ENCODE measurements at places on chromosomes 7 and 10. TPM values are rescaled to one million over a fixed set of nuclear protein-coding genes. Genes with fewer than 3 reads are reported as not detected.

SLC26A5 gene
- 0.09 TPM for polyA plus RNA-seq

MARVELD1 gene
- polyA plus RNA-seq = 32.9 TPM

SCART1 gene
- 2.3 TPM for polyA plus RNA-seq

PRTFDC1 gene
- 34.3 TPM for polyA plus RNA-seq

ADAM22 gene
- 5.9 TPM for polyA plus RNA-seq

RHEB gene
- 78.7 TPM for polyA plus RNA-seq

TMEM225B gene
- polyA plus RNA-seq = 1.3 TPM

FKBP6 gene
- 0.04 TPM for polyA plus RNA-seq

CAV2 gene
- polyA plus RNA-seq = 50.1 TPM

DNA sequence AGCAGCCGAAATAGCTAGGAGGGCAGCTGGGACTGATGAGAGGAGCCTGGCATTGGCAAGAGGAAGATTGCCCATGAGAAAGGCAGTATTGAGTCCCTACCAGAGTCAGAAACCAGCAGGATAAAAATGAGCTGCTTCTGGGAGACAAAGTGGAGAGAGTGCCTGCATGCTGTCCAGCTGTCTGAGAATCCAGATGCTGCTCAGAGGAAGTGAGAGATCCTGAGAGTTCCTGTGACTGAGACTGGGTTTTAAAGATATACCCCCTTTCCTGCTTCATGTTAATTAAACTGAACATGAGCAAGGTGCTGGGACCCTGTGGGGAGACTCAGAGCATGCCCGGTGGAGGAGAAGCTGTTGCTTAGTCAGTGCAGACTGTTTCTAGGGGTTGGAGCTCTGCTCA lies 107.5 kb downstream of the KIF20B start:
- no peak for DNase-seq

GRCh38 chr7:45211066-45211465 lies 53.5 kb downstream of the RAMP3 start:
- DNase-seq = no peak

DNA sequence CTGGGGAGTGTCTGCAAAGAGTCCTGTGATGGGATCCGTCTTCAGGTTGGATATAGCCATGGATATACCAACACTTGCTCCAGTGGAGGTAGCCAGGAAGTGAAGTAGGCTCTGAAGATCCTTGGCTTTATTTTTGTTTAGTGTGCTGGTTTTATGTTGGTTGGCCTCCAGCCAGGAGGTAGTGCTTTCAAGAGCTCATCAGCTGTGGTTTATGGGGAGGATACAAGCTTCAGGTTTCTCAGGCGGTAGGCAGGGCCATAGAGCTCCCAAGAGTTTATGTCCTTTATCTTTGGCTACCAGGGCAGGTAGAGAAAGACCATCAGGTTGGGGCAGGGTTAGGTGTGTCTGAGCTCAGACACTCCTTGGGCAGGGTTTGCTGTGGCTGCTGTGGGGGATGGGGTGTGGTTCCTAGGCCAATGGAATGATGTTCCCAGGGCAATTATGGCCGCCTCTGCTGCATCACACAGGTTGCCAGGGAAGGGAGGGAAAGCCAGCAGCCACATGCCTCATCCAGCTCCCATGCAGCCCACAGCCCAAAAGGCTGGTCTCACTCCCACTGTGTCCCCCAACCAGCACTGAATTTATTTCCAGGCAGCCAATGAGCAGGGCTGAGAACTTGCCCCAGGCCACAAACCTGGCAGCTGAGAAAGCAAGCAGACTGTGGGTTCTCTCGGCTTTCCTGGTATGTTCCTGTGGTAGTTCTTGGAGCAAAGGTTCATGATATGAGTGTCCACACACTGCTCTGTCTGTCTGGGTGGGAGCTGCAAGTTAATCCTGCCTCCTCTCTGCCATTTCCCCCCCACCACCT lies 67.0 kb upstream of the PRLHR start:
- no peak for DNase-seq

GRCh38 chr10:65798133-65798532 lies 1127.7 kb upstream of the LRRTM3 start:
- DNase-seq = peak; percentile 16

DNA sequence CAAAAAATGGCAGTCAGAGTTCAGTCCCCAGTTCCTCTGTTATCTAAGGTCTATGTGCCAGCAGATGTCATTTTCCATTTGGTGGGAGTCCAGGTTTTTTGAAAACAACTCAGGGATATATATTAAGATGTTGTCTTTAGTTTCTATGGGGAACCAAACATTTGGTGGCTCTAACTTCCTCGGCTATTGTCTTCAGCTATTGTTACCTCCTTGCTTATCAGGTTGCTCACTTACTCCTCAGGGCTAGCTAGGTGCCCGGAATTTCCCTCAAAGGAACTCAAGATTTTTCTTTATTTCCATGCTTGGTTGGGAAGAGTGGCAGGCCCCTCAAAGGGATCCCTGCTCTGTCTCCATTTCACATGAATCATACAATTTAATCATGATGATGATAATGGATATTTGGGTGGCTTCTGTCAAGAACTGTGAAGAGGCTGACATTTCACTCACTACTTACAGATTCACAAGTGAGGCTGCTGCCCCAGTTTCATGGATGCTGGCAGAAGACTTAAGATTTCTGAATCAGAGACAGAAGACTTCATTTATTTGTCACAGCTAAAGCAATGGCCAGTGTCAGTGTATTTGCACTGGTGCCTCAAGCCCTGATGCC lies 182.8 kb downstream of the PKD1L1 start:
- no peak for DNase-seq

DNA sequence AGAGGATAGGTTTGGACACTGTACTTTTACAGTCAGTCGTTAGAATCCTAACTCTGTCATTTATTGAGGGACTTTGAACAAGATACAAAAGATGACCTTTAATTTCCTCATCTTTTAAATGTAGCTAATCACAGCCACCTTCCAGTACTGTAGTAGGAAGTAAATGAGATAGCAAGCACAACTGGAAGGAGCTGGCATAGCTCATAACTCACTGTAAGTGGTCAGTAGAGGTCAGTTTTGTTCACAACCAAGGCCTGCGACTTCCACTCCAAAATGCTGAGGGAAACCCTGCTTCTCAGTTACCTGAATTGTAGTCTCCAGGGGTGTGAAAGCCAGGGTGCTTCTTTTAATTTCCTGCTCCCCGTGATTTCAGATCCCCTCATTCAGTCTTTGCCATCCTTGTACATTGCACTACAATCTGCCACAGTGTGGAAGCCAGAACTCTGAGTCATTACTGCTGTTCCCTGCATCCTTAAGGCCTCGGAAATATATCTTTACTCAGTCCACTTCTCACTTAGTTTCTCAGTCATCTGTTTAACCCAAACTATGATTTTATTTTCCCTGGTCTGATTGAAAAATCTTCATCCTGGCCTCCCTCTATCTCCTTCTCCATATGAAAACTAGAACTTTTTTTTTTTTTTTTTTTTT lies 361.2 kb downstream of the NRG3 start:
- DNase-seq = no peak

- peak; percentile 6 for DNase-seq
Measured at GRCh38 chr7:33190688-33191304, 61.4 kb downstream of the BBS9 start.

DNA sequence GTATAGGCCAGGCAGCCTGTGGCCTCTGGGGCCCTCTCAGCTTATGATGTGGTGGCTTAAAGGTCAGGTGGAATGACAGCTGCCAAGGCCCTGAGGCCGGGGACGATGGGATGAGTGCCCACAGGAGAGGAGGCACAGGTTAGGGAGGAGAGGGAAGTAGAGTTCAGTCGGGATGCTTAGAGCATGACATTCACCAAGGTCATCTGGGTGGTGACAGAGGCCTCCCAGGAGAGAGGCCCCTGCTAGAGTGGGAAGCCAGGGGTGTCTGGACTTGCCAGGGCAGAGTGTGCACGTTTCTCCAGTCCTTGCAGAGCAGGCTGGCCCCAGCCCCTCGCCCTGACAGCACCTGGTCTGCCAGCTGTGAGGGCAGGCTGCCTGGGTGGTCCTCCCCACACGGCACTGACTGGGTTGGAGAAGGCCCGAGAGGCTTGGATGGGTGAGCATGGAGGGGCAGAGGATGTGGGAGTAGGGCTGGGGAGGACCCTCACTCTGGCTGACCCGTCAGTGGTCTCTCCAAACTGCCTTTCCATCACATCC lies 1.5 kb downstream of the CALHM1 start:
- DNase-seq = no peak

- no peak for DNase-seq
Measured at GRCh38 chr7:116211913-116212596, 1.7 kb downstream of the TES start.

GRCh38 chr7:49669285-49669684 lies 104.2 kb upstream of the VWC2 start:
- DNase-seq = no peak

GRCh38 chr10:51524041-51524440 lies 175.4 kb downstream of the CSTF2T start:
- DNase-seq = no peak

GRCh38 chr10:15705298-15705697 lies 14.4 kb downstream of the ITGA8 start:
- no peak for DNase-seq

- DNase-seq = no peak
Measured at GRCh38 chr10:125006921-125007426, 65.1 kb downstream of the ZRANB1 start.

DNA sequence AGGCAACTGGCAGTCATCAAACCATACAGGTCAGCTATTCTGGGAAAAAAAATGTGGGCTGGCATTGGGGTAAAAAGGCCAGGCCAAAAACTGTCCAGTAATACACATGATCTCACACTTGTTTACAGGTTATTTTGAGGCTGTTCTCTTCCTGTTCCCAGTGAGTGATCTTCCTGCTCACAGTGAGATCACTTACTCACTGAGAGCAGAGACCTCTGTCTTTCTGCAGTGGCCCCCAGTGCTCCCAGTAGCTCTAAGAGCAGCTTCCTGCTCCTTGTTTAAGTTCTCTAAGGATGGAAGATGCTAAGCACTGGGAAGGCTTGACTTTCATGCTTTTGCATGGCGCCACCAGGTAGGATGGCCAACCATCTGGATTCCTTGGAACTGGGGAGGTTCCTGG lies 93.5 kb upstream of the KIAA1217 start:
- DNase-seq = no peak

DNA sequence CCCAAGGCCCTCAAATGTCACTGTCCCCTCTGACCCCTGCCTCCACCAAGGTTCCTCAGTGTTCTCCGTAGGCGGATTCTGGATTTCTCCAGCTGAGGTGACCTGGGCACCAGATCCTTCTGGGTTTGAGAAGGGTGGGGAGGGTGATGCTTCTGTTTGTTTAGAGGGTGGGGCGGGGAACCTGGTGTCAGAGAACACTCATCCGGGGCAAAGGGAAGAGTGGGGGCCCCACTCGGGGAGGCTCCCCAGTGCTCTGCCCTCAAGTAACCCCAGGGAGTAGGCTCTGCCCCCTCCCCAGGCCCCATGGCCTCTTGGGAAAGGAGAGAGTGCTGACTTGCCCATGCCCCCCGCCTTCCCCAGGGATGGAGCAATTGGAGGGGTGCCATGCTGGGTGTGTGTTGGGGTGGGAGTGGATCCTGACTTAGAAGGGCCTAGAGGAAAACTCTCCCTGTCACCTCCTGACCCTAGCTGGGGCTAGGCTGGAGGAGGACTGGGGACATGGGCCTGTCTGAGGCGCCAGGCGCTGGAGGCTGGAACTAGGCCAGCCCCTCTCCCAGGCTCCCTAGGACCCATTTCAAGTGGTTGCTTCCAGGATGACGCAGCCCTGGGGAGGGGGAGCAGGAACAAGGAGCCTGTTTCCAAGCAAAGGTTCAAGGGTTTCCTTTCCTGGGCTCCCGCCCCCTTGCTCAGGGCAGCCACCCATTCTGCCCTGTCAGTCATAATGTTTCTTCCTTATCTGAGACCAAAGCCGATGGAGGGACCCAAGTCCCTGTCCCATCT lies 27.9 kb downstream of the KAZALD1 start:
- no peak for DNase-seq

GRCh38 chr10:759898-760477 lies 70.5 kb upstream of the DIP2C start:
- no peak for DNase-seq

- no peak for DNase-seq
Measured at GRCh38 chr7:149443523-149443922, 17.3 kb downstream of the ZNF777 start.

DNA sequence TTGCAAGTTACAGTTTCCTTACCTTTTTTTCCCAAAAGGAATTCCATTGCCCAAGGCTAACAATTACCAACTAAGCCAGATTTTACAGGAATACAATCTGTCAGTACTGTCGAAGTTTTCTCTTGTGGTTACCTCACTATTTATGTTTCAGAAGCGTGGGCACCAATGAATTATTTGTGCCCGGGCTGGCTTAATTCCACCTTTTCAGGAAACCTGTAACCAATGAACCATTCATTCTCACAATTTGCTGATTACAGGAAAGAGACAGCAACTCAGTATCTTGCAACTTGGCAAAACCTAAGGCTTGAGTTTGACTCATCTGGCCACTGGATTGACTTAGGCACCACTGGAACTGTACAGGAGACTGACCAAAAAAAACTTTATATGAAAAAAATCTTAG lies 485.6 kb downstream of the INHBA start:
- no peak for DNase-seq

- DNase-seq = no peak
Measured at GRCh38 chr10:74674927-74675326, 151.5 kb upstream of the KAT6B start.

DNA sequence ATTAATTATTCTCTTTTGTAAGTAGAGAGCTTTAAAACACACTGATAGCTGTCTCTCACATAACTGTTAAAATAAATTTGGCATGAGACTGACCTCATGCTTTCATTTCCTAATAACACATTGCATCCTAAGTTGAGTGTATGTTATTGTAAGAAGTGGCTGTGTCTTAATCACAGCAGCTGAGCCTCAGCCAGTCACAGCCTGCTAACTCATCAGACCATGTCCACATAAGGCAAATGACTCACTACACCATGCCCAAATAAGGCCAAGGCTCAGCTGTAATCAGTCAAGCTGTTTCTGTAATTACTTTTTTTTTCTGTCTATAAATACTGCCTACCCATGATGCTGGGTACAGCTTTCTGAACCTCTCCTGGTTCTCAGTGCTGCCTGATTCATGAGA lies 860.9 kb downstream of the XPNPEP1 start:
- no peak for DNase-seq

GRCh38 chr10:110527731-110528171 lies 30.0 kb downstream of the DUSP5 start:
- no peak for DNase-seq

DNA sequence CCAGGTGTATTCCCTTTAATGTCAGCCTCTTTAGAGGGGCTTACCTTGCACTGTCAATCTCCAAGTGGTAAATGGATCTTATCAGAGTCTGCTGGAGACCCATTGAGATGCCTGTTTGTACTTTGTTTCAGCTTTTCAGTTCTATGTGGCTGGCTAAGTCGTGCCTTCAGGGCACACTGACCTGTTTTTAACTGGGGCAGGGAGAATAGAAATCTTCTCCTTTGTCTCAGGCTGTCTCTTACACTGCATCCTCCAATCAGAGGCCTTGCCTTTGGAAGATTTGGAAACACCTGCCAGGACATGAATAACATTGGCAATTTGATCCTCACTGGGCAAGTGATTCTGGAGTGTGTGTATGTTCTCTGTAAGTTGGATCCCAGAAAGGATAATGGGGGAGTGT lies 65.0 kb downstream of the POU6F2 start:
- no peak for DNase-seq

Measured in large intestine (tissue), 12 donors.